Activated T-helper 1 cell treated with Interleukin-2 at 50 U/mL for 16 hours (primary cell): ENCODE measurements at places on chromosomes 6 and 20.

DNA sequence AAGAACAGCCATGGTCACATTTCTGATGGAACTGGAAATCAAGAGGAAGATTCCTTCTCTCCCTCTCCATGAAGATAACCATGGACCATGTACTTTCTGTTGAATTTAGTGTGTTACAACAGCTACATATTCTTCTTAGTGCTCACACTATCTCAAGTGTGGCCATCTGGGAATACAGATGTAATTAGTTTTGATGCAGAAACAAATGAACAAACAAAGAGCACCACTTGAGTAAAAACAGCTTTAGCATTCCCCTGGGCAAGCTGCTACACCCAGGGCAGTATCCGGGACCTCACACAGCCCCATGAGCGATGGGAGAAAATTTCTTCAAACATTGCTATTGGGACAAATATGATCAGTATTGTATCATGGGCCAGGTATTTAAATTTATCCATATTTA lies 75.2 kb downstream of the RAMACL start:
- no peak for DNase-seq

- DNase-seq: no peak
These were observed 11.9 kb downstream of the CCDC167 start for GRCh38 chr6:37487591-37488380.

DNA sequence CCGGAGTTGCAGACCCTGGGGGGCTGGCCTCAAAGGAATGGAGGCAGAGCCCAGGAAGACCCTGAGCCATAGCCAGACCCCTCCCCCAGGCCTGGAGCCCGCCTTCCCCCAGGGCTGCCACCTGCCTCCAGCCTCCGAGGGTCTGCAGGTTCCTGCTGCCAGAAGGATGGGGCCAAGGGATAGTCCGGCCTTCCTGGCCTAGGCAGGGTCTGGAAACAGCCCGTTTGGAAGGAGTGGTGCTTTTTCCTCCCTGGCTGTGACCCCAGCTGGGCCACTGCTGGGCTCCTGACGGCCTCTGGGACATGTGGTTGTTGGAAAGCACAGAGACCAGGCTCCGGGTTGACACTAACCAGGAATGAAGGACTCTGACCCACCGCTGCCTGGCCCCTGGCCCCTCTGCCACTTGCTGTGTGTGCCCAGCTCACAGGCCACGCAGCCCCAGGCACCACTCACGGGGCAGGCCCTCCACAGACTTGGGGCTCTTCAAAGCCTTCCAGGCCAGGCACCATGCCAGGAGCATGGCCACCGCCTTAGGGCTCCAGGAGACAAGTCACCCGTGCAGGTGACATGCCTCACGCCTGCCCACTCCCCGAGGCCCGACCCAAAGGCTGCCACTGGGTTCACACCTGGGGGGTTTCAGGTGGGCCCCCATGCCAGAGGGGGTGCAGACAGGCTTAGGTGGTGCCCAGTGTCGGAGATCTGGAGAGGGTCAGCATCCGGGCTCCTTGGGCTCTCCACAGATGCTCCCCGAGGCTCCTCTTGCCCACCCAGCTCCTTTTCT lies 3.9 kb upstream of the LAMA5 start:
- DNase-seq: no peak

DNA sequence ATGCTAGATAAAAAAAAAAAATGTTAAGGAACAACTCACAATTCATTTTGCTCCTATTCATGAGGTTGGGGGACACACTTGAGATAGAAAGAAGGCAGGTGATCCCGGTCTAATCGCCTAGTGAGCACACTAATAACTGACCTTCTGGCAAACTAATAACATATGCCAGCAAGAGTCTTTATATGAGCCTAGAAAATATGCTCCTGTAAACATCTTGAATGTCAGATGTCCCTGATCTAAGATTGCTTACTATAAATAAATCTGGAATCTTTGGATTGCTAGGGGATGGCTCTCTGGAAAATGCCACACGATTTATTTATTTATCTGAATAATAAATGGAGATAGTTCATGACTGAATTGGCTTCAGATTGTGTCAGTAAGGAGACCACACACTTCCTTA lies 821.9 kb downstream of the GRIK2 start:
- no peak for DNase-seq

DNA sequence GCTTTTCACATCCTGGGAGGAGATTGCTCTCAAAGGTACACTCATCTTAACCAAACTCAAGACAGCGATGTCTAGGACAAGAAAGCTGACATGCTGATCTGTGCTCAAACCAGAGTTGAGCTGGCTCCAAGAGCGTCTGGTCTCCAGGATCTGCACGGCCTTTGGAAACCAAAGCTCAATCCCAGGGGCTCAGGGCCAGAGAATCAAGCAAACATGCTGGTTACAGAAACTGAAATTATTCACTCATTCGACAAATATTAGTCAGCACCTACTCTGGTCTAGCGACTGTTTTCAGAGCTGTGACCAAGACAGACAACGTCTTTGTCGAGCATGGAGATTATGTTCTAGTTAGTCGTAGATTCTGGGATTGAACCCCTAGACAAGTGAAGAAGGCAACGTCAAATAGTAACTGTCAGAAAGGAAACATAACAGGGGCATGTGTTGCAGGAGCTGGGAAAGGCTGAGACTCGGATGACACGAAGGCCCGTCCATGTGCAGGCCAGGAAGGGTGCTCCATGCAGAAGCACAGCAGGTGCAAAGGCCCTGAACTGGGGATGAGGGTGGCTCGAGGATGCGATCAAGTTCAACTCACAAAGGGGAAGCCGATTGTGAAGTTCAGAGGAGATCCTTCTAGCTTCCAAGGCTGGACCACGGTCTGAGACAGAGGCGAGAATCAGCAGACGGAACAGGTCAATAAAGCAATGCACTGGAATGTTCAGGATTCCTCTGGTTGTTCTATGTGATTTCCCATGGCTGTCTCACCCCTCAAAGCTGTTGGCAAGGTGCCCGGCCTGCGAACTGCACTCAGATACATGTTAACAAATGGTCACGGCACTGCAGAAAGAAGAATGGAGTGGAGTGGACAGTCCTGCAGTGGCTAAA lies 12.5 kb upstream of the PCK1 start:
- no peak for DNase-seq

GRCh38 chr6:43698584-43699349 lies 11.2 kb upstream of the MRPS18A start:
- DNase-seq: no peak

GRCh38 chr6:140590641-140591040 lies 1216.2 kb upstream of the CITED2 start:
- DNase-seq: no peak

GRCh38 chr20:5770231-5770986 lies 20.2 kb downstream of the SHLD1 start:
- DNase-seq: no peak

- DNase-seq: peak; percentile 6
These were observed 33.2 kb upstream of the HBS1L start for GRCh38 chr6:135087803-135088202.

GRCh38 chr6:71334768-71335167 lies 46.2 kb downstream of the OGFRL1 start:
- DNase-seq: no peak

GRCh38 chr6:8275667-8276066 lies 159.7 kb downstream of the SLC35B3 start:
- DNase-seq: no peak
